HS-5 (cell line): ENCODE measurements at places on chromosomes 11 and 22.

- DNase-seq = peak; percentile 48
Observed at GRCh38 chr11:17845431-17845881, 110.9 kb downstream of the KCNC1 start.

DNA sequence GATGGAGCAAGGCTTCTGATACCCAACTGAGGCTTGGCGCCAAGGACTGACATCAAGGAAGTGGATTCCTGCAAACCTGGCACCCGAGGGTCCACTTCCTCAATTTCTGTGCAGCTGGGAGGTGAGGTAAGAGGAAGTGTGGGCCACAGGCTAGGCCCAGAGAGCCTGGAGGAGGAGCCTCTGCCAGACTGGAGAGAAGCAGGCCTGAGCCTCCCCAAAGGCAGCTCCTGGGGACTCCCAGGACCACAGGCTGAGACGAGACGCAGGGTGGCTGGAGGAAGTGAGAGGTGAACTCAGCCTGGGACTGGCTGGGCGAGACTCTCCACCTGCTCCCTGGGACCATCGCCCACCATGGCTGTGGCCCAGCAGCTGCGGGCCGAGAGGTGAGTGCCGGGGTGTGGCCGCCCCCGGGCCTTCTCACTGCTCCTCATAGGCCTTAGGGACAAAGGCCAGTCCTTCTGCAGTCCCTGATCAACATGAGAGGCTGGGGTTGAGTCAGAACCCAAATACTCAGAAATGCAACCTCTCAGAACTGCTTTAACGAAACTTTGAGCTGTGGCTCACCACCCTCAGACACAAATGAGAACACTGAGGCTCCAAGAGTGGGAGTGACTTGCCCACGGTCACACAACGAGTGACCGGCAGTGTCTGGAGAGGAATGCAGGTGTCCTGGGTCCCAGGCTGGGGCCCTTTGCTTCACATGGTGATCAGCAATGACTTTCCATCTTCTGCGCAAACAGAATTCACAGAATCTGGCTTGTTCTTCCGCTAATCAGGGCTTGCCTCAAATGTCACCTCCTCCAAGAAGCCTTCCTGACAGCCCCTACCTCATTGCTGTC lies at the start of gene NCF4:
NCF4 (plus strand) TSS at position 186 of the 839 bp plus-strand sequence; CDS start at position 352, 166 bp downstream.
- DNase-seq = no peak

GRCh38 chr22:31520051-31520450 lies 23.7 kb downstream of the SFI1 start:
- no peak for DNase-seq

DNA sequence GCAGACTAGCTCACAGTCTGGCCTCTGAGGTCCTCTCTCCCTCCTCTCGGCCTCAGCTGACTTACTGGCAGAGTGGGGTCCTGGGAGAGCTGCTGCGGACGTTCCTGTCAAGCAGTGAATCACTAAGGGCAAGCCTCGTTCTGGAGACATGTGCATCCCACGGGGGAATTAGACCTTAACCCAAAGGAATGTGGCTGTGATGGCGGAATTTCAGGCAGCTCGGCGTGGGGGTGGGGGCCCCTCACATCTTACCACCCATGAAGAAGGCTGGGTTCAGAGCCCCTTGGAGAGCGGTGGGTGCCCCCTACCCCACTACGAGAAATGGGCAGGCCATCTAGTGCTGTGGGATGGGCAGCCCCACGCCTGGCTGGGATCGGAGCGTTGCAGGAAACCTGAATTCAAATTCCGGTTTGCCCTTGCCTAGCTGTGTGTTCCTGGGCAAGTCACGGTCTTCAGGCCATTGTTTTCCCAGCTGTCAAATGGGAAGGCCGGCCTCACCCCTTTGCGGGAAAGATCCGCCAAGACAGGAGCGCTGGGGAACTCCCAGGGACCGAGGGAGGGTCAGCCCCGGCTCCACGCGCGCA lies 554 bp downstream of the LRRC32 start:
- peak; percentile 5 for DNase-seq

DNA sequence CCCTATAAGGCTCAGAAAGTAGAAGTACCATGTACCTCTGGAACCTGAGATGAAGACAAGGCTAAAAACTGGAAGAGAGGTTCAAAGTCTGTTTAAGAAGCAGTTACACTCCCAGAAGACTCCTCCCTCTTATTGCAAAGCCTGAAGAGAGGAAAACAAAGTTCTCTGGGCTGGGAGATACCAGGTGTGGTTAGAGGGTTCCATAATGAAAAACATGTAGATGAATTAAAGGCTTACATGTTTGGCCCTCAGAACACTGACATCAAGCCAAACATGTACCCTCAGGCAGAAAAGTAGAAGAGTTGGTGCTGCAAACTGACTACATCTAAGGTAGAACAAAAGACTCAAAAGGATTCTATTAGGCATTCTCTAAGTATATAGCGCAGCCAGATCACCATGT lies 205.3 kb downstream of the TTC28 start:
- DNase-seq = no peak
